ENCODE measurements at places on chromosomes 1 and 21. TPM values are rescaled to one million over a fixed set of nuclear protein-coding genes. Genes with fewer than 3 reads are reported as not detected.

The TNNI3K gene
- polyA plus RNA-seq: 0.41 TPM

The COL9A2 gene
- polyA plus RNA-seq: 3.3 TPM

The OSCP1 gene
- 3.3 TPM for polyA plus RNA-seq

The RAB42 gene
- polyA plus RNA-seq: 16.6 TPM

The PPOX gene
- 39.4 TPM for polyA plus RNA-seq

The CD48 gene
- not detected for polyA plus RNA-seq

The GPR161 gene
- polyA plus RNA-seq: 17.6 TPM

The RPF1 gene
- 10.4 TPM for polyA plus RNA-seq

The PMF1 gene
- 337 TPM for polyA plus RNA-seq

The GJA9 gene
- not detected for polyA plus RNA-seq

The CNKSR1 gene
- 20.9 TPM for polyA plus RNA-seq

The PATJ gene
- polyA plus RNA-seq: 8.2 TPM

The ADGRL4 gene
- 0.97 TPM for polyA plus RNA-seq

The UBXN10 gene
- 0.50 TPM for polyA plus RNA-seq

The DYNLT5 gene
- polyA plus RNA-seq: 0.38 TPM

The CD160 gene
- polyA plus RNA-seq: not detected

The CA14 gene
- 105 TPM for polyA plus RNA-seq
